ENCODE measurements at places on chromosomes 12 and 14. TPM values are rescaled to one million over a fixed set of nuclear protein-coding genes. Genes with fewer than 3 reads are reported as not detected.
A peak's percentile ranks its signal among the peaks of the same experiment; 100 is the strongest.

The MYRFL gene
- 60.1 TPM for total RNA-seq

GRCh38 chr12:114134922-114135321, 168.8 kb upstream of the RBM19 start:
- H3K4me1 ChIP-seq: no peaks in the 10 kb centered on the region
- H3K36me3 ChIP-seq: no peaks in the 10 kb centered on the region
- no peaks in the 10 kb centered on the region for H3K27me3 ChIP-seq
- H3K4me3 ChIP-seq: no peak overlapping the region
- DNase-seq: no peak

The DAO gene
- total RNA-seq: not detected

DNA sequence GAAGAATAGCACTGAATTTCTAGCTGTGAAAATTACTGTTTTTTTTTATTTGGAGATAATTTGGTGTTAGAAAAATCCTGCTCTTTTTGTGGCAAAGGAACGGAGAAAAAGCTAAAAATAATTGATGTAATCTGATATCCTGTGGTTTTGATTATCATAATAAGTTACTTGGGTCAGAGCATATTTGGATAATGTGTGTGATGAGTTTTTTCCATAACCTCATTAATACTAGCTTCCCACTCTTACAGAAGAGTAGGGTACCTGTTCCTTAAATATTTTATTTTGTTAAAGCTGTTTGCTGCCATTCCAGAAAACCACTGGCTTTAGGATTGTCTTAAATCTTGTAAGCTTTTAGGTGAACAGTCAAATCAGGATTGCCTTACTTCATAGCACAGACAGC, 4.7 kb downstream of the PSMC6 start:
- no peak overlapping the region for H3K4me3 ChIP-seq
- no peak for DNase-seq
- no peaks in the 10 kb centered on the region for H3K27me3 ChIP-seq

GRCh38 chr14:36781897-36782296, 120.2 kb downstream of the PAX9 start:
- DNase-seq: no peak
- no peaks in the 10 kb centered on the region for H3K27me3 ChIP-seq
- no peak overlapping the region for H3K4me3 ChIP-seq
- H3K27ac ChIP-seq: no peak overlapping the region
- no peaks in the 10 kb centered on the region for H3K36me3 ChIP-seq

The AACS gene
- total RNA-seq: 46.6 TPM

GRCh38 chr12:2325519-2325918, 272.7 kb downstream of the CACNA1C start:
- no peak for DNase-seq
- H3K4me1 ChIP-seq: no peaks in the 10 kb centered on the region
- H3K27me3 ChIP-seq: no peaks in the 10 kb centered on the region

The HVCN1 gene
- 2.6 TPM for total RNA-seq

GRCh38 chr12:27198036-27198435, 46.0 kb upstream of the STK38L start:
- H3K4me3 ChIP-seq: no peak overlapping the region
- no peaks in the 10 kb centered on the region for H3K4me1 ChIP-seq
- H3K27me3 ChIP-seq: no peaks in the 10 kb centered on the region
- no peaks in the 10 kb centered on the region for H3K36me3 ChIP-seq
- DNase-seq: no peak

GRCh38 chr14:56635041-56635440, 55.4 kb downstream of the TMEM260 start:
- H3K27ac ChIP-seq: no peak overlapping the region
- H3K4me3 ChIP-seq: no peak overlapping the region
- H3K4me1 ChIP-seq: no peaks in the 10 kb centered on the region
- no peaks in the 10 kb centered on the region for H3K36me3 ChIP-seq
- no peak for DNase-seq

GRCh38 chr12:31277081-31277480, 48.9 kb downstream of the SINHCAF start:
- no peak for DNase-seq
- H3K27ac ChIP-seq: no peak overlapping the region
- no peaks in the 10 kb centered on the region for H3K36me3 ChIP-seq
- no peaks in the 10 kb centered on the region for H3K4me1 ChIP-seq

DNA sequence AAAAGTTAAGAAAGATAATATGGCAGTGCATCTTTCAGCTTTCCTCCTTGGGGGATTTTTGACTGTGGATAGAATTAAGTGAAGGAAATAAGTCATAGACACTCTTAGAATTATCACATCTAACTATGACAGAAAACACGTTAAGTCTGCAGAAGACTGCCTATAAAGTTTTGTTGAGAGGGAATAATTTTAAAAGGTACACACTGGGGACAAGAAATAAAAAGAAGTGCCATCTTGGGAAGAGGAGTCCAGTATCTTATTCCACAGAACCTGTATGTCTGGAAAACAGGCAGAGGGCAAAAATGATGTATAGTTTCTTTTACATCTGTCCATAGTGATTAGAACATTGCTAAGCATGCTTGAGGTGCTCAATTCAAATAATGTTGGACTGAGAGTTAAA, 80.7 kb downstream of the IGF1 start:
- no peak overlapping the region for H3K27ac ChIP-seq
- DNase-seq: no peak
- H3K36me3 ChIP-seq: no peaks in the 10 kb centered on the region
- H3K4me3 ChIP-seq: no peak overlapping the region
- no peaks in the 10 kb centered on the region for H3K27me3 ChIP-seq

GRCh38 chr12:16670456-16671050, 64.6 kb upstream of the LMO3 start:
- no peaks in the 10 kb centered on the region for H3K4me1 ChIP-seq
- no peak overlapping the region for H3K4me3 ChIP-seq
- H3K36me3 ChIP-seq: no peaks in the 10 kb centered on the region
- no peak for DNase-seq
- no peak overlapping the region for H3K27ac ChIP-seq

DNA sequence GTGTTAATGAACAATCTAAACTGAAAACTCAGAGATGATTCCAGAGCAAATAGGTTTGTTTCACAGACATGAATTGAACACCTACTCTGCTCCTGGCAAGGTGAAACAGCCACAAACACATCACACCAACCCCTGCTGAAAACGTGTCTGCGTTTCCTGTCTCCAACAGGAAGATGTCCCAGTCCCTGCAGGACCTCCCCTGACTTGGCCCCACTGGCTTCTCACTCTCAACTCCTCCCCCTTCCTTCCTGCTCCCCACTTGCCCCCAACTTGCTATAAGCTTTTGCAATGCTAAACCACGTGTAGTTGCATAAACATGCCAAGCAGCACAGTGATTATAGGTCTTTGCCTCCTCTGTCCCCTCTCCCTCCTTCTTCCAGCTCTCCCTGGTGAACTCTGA, 567.6 kb downstream of the BCL11B start:
- no peak overlapping the region for H3K27ac ChIP-seq
- no peaks in the 10 kb centered on the region for H3K27me3 ChIP-seq
- no peak overlapping the region for H3K4me3 ChIP-seq
- H3K36me3 ChIP-seq: no peaks in the 10 kb centered on the region
- peak; percentile 34 for DNase-seq

DNA sequence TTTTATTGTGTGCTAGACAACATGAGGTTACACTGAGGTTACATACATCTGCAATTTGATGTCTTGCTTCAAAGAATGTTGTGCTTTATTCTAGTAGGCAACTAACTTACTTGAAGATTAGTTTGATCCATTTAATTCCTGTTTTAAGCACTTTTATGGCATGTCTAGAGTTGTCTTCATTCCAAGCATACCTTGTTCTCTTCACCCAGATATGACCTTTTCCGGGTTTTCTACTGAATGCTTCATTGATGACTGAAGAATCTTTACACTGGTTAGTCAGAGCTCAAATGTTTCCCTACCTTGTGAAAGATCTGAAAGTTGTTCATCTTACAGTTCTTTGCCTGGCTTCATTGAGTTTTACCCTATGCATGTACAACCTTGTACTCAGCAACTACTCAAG, 274.0 kb upstream of the KITLG start:
- no peak for DNase-seq
- no peak overlapping the region for H3K4me3 ChIP-seq
- H3K4me1 ChIP-seq: no peaks in the 10 kb centered on the region
- no peaks in the 10 kb centered on the region for H3K27me3 ChIP-seq
- H3K36me3 ChIP-seq: no peaks in the 10 kb centered on the region
- no peak overlapping the region for H3K27ac ChIP-seq

The PPP4R4 gene
- 5.0 TPM for total RNA-seq

GRCh38 chr12:126353604-126354003, 1288.4 kb downstream of the AACS start:
- H3K4me3 ChIP-seq: no peak overlapping the region
- DNase-seq: no peak
- H3K27me3 ChIP-seq: no peaks in the 10 kb centered on the region
- H3K27ac ChIP-seq: no peak overlapping the region
- no peaks in the 10 kb centered on the region for H3K36me3 ChIP-seq
- no peaks in the 10 kb centered on the region for H3K4me1 ChIP-seq

DNA sequence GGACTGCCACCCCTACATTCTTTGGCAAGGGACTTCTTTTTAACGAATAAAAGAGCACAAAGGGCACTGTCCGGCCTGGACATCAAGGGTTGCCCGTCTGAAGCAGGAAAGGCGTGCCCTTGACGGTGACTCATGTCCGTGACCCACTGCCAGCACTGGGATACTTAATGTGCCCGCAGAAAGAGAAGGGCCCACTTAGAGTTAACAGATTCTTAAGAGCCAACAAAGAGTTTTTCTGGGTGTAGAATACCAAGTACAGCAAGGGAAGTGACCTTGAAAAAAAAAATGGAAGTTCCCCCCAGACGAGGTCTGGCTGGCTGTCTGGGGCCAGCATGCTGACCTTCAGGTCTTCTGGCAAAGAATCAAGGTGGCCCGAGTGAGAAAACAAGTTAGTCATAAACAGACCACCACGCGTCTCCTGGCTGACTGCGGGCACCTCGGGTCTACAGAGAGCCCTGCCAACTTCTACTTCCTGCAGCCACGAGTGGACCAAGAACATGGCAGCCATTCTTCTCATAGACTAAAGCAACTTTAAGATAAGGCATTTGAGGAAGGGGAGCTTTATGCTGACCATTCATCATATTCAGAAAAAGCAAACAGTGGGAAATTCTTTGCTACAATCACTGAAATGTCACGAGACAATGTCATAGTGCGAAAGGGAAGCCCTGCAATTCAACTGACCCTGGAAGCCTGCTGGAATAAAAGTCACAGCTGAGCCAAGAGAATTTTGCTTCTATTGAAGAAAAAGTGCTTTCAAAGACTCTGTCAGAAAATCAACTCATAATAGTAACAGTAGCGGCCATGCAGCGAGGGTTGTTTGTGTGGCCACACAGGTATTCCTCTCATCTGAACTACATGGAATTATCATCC, 10.5 kb upstream of the SELPLG start:
- no peak for DNase-seq
- no peaks in the 10 kb centered on the region for H3K27me3 ChIP-seq
- H3K4me1 ChIP-seq: no peaks in the 10 kb centered on the region
- no peak overlapping the region for H3K4me3 ChIP-seq

GRCh38 chr12:113002155-113002554, 23.8 kb downstream of the OAS2 start:
- H3K36me3 ChIP-seq: no peaks in the 10 kb centered on the region
- no peaks in the 10 kb centered on the region for H3K27me3 ChIP-seq
- H3K4me3 ChIP-seq: no peak overlapping the region
- no peaks in the 10 kb centered on the region for H3K4me1 ChIP-seq
- DNase-seq: no peak

The WDR20 gene
- 27.6 TPM for total RNA-seq

DNA sequence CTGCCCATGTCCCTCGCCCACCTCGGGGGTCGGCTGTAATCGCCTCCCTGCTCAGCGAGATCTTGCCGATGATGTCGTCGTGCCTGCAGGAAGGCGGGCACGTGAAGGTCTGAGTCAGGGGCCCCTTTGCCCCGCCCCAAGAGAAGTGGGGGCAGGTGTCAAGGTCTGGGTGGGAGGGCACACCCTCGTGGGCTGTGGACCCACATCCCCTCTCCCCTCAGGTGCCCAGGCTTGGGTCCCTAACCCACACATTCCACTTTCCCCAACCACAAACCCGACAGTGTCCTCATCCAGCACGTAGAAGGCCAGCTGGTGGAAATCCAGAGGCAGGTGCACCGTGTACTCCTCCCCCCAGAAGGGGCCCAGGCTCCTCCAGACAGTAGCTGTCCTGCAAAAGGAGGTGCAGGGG, 7.8 kb downstream of the RASAL1 start:
- no peaks in the 10 kb centered on the region for H3K27me3 ChIP-seq
- no peaks in the 10 kb centered on the region for H3K4me1 ChIP-seq
- no peaks in the 10 kb centered on the region for H3K36me3 ChIP-seq
- no peak for DNase-seq
- H3K27ac ChIP-seq: no peak overlapping the region

DNA sequence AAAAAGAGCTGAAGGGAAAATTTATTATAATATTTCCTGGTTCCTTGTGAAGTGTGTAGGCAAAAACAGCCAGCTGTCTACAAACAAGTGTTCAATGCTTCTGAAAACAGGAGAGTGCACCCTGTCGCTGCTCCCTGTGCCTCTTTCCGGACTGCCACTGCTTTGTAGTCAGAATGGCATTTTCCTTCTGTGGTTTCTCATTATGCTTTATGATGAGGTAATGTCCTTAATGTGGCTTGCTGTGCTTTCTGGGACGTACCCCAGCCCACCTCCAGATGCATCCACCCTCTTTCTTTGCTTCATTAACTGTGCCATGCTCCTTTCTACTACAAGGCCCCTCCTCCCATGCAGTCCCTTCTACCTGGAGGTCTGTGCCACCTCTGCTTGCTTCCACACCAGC, 148.1 kb downstream of the SYT1 start:
- H3K27ac ChIP-seq: no peak overlapping the region
- H3K27me3 ChIP-seq: no peaks in the 10 kb centered on the region
- no peaks in the 10 kb centered on the region for H3K36me3 ChIP-seq
